D721Med (cell line): ENCODE measurements at places on chromosomes 12 and 14.

DNA sequence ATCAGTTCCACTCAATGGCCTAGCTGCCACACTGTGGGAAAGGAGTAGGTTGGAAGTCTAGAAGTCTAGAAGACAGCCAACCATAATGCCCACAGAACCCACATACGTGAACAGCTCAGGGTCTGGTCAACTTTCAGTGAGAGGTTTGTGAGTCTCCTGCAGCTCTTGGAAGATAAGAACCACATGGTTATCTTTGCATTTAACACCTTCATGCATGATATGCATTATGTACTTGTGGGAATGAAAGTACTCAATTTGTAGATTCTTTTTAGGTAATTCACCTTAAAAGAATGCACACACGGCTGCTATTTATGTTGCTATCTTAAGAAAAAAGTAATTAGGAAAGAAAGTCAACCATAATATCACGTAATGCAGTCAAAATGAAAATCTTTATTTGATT, 126.7 kb downstream of the ESRRB start:
- DNase-seq, result no peak

DNA sequence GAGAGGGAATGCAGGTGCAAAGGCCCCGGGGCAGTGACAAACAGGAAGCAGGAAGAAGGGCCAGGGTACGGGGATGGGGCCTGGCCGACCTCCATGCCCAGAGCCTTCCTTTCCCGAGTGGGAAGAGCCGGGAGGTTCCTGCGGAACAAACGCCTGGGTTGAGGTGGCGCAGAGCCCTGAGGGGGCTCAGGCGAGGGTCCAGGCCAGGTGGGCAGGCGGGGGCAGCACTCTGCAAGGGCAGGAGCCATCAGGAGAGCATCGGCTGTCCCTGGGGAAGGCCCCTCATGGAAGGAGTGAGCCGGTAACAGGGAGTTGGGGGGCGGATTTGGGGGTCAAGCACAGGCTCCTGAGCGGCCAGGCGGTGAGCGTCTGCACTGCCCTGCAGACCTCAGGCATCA, 18.1 kb upstream of the FBRSL1 start:
- no peak for DNase-seq

DNA sequence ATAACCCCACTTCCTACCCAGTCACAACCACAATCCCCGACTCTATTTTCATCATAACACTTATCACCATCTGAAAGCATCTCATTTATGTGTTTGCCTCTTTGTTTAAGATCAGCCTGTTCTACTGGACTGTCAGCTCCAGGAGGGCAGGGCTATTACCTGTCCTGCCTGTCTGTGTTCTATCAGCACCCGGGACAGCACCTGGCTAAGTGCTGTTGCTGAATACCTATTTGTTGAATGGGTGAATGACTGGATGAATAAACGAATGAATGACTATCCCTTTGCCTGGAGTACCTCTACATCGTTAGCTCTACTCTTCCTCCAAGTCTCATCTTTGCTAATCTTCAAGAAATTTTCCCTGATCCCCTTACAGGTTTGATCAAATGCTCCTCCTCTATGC, 69.0 kb downstream of the WSCD2 start:
- DNase-seq, result no peak

DNA sequence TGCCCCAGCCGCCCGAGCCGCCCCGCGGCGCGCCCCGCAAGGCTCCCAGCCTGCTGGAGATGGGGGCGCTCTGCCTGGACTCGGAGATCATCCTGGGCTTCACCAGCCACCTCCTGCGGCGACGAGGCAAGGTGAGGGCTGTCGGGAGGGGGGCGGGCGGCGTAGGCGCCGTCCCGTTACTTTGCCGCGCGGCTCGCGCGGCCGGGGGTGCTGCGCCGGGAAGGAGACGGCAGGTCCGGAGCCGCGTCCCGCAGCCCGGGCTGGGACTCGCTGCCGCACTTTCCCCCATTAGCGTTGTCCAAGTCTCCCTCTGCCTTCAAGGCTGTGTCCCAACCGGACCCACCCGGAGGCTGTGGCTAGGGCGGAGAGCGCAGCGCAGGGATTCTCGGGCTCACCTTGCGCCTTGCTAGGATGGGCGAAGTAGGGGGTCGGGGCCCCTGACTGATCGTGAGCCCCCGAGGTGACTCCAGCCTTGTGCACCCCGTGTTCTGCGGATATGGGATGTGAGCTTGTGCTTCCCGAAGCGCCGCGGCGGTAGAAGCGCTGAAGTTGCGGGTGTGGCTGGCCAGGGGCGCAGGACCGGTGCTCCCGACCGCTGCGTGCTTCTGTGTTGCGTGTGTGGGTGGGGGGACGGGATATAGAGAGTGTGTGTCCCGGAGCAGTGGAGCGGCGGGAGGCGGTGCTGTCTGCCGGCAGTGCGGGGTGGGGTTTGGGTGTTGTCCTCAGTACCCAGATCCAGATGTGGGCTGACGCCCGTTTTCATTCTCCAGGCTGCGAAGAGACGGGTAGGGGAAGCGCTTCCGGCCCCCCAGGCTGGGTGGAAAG, 1.7 kb upstream of the KIF26A start:
- DNase-seq, result no peak

GRCh38 chr12:91127306-91127705, 16.0 kb upstream of the LUM start:
- DNase-seq, result no peak

- DNase-seq, result peak; percentile 12
These were observed 1413.2 kb downstream of the LRFN5 start for GRCh38 chr14:43019826-43020225.

DNA sequence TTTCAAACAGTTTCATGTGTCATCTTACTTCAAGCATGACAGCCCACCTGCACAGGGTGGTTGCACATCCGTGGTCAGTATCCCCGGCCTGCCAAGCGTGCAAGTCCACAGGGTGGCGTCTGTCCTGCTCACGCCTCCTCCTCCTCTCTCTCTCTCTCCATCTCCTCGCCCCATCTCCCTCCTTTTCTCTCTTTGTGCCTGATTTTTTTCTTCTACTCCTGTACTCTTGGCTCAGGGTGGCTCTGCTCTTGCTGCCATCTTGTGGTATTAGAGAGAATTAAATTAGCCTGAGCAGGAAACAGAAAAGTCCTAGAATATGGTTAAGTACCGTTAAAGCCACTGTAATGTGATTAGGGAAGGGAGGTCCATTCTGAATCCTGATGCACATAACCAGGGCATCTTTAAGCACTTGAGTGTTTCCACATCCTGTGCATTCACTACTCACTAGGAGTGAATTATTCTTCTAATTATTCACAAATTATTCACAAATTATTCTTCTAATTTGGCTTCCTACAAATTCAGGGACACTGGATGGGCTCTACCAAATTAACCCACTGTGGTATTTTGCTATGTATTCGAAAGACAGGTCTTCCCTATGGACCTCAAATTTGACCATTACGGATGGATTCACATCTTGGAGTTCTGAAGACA, 25.5 kb upstream of the DTX1 start:
- DNase-seq, result no peak
